ENCODE measurements at places on chromosomes 11 and 22. TPM values are rescaled to one million over a fixed set of nuclear protein-coding genes. Genes with fewer than 3 reads are reported as not detected.
A peak's percentile ranks its signal among the peaks of the same experiment; 100 is the strongest.

- DNase-seq, result no peak
These were observed 140.3 kb upstream of the MTNR1B start for GRCh38 chr11:92829121-92829520.

DNA sequence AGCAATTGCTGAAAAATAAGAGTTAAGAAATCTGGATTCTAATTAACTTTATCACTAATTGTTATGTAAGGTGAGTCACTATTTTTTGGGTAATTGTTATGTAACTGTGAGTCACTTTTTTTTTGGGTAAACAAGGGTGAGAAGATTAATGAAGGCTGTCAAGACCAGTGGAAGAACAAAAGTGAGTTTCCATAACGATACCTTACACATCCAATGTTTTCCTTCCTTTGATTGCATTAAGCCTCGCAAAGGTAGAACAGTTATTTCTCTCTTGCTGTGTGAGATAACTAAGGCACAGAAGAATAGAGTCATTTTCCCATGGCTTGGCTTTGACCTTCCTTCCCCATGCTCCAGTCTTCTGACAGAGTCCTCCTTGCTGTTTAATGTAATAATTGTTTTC lies 374.7 kb downstream of the DDX10 start:
- no peak for DNase-seq

GRCh38 chr11:3341298-3341697 lies 37.6 kb downstream of the ZNF195 start:
- DNase-seq, result peak; percentile 41

- no peak for DNase-seq
These were observed 596.7 kb downstream of the JRKL start for GRCh38 chr11:96986516-96986915.

GRCh38 chr22:45645150-45645525 lies 26.5 kb upstream of the ATXN10 start:
- no peak for DNase-seq

DNA sequence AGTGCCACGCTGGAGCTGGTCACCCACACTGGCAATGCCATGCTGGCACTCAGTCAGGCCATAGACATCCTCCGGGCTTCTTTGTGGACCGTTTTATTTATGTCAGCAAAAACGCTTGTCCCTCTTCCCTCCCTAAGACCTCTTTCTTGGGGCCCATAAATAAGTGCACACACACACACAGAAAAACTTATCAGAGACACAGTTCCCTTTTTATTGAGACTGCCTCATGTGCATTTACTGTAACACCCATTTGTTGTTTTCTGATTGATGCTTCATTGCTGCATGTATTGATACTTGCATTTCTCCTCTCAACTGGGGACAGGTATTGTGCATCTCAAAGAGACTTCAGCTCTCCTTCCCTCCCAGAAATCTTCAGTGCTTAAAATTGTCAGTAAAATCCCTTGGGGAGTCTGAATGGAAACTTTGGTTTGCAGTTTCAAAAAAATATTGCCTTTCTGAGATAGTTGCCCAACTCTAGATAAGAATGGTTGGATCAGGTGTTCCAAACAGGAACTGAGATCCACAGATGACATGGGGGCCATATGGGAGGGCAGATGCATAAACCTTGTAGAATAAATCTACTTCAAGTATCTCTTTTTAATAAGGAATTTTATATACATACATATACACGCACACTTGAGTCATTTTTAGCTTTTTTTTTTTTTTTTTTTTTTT lies 50.9 kb downstream of the PPP2R1B start:
- no peak for DNase-seq

- DNase-seq, result peak; percentile 27
These were observed 10.1 kb upstream of the DCPS start for GRCh38 chr11:126293726-126294125.

DNA sequence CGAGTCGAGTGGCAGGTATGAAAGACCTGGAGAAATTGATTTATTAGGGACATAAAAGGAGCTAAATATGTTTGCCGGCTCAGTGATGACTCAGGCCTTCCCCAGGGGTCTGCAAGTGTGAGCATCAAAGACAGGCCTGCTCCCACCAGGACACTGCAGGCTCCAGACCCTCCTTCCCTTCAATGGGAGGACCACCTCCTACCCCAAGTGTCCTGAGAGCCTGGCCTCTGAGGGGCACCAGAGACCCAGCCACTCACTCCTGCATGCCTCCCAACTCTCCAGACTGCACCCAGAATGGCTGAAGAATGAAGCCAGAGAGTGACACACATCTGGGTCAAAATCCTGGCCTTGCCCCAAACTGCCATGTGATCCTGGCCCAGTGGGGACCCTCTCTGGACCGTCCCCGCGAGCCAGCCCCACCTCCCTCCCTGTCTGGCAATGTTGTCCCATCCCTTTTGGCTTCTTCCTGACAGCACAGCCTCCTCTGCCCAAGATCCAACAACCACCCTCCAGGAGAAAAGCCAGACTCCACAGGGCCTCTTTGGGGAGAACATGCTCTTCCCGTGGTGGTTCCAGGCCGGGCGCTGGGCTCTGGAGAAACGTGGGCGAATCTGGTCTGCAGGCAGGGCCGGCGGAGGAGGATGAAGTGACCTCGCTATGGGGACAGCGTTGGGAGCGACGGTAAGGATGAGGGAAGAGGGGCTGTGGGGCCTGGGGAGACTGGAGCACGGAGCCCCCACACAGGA lies 36.2 kb downstream of the CYTH4 start:
- DNase-seq, result no peak

GRCh38 chr11:9017773-9018172 lies 14.0 kb upstream of the NRIP3 start:
- peak; percentile 92 for DNase-seq

GRCh38 chr11:125542709-125543108 lies 26.6 kb upstream of the EI24 start:
- no peak for DNase-seq

DNA sequence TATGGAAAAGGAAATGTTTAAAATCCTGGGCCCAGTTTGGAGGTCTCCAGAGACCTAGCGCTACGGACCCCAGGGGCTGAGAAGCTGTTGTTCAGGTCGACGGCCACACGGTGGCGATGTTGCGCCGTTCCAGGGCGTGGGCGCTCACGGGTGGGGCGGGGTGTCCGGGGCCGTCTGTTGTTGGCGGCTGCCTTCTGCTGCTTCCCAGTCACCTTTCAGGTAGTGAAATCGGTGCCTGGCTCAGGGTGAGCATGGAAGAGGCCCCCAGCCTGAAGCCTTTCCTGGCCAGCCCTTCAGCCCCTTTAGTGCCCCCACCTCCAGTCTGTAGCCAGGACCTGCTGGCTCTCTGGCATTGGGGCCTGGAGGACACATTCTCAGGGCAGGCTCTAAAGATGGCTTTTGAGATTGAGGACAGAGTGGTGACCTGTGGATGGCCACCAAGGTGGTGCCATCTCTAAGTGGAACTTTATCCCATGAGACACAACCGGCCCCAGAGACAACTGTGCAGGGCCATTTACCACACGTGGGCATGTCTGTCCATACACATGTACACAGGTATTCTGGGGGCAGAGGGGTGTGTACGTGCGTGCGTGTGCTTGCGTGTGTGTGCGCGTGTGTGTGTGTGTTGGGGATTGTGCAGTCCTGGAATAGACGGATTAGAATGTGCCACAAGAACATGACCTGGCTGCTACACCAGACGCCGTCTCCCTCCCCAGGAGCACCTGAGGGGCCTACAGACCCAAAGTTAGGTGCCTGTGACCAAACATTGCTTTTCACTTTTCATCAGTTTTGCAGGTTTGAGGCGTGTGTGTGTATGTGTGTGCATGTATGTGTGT lies 53.8 kb downstream of the ST14 start:
- DNase-seq, result peak; percentile 52

DNA sequence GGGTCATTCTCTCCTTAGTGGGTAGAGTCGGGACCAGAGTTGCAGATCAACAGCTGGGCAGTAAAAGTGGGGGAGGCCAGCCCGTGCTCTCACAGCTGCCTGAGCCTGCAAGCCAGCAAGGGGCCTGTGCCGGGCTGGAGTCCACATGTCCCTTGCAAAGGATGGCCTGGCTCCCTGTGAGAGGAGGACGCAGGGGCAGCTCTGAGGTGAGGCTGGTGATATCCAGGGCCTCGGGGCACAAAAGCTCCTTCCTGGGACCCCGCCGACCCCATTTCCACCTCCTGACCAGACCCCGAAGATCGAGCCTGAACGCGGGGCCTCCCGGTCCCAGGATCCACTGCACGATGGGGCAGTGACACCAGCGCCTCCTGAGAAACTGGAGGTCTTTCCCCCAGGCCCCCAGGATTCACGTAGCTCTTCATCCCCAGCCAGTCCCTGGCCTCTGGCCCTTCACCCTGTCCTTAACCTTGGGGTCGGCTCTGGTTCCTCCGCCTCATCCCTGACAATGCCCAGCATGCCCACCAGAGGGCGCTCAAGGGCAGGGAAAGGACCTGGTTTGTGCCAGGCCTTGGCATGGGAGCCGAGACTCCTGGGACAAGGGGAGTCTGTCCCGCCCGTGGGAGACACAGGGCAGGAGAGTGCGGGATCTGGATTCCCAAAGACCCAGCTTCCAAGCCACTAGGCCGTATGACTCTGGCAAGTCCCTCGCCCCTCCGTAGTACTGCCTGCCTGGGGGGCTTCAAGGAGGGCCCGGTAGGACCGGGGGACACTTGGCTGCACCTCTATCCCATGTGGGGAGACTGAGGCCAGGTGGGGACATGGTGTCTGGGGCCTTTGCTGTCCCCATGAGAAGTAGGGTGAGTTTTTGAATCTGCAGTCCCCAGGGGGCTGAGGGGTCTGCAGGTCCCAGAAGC lies 17.8 kb upstream of the WNT7B start:
- DNase-seq, result peak; percentile 93

DNA sequence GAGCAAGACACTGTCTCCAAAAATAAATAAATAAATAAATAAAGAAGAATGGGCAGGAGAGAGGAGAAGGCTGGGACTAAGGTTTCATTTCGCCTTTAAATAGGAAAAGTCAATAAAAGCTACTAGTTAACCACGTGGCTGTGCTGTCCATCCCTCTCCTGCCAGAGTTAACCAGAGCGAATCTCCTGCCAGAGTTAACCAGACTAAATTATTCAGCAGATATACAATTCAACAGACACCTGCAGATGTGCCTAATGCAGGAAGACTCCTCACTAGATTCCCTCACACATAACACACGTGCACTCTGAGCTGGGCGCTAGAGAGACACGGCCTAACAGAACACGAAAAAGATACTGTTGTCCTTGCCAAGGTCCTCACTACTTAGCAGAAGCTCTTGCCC lies 156.1 kb downstream of the IGLL1 start:
- no peak for DNase-seq

DNA sequence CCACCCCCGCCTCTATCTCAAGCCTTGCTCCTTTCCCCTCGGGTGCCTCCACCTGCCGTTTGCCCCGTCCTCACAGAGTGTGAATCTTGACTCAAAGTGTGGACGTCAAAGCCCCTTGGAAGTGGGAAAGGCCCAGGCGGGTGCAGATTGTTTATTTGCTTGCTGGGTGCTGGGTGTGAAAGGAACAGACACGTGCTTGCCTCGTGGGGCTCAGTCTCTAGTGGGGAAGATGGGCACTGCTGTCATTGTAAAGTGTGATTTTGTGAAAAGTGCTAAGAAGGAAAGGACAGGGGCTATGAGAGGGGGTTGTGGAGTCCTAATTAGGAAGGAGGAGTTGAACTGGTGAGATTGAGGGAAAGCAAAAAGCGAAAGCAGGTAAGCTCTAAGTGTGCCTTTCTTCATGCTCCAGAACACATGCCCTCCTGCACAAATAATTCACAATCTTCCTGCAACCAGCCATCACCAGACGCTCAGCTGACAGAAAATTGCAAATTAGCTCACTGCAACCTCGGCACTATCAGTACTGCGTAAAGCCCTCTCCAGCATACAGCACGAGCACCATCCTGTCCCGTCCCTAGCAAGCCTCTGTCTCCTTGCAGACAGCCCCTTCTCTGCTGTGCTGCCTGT lies 9.7 kb upstream of the GCAT start:
- peak; percentile 24 for DNase-seq

DNA sequence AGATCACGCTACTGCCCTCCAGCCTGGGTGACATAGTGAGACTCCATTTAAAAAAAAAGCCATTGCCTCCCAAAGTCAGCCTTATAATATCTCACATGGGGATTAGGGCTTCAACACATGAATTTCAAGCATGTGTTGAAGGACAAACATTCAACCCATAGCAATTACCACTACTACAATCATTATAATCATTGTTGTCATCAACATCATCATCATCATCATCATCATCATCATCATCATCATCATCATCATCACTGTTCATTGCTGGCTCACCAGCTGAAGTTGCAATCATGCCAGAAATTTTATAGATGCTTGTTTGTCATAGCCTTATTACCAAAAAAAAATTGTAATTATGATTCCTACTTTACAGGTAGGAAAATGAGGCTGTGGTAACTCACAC lies 762.9 kb downstream of the METTL15 start:
- no peak for DNase-seq

- no peak for DNase-seq
These were observed 21.5 kb upstream of the MSANTD4 start for GRCh38 chr11:106043540-106043939.

GRCh38 chr11:14027525-14027924 lies 65.0 kb downstream of the SPON1 start:
- no peak for DNase-seq

ADM gene
- total RNA-seq, result 57.9 TPM

SERPIND1 gene
- total RNA-seq, result 0.76 TPM

CCDC90B gene
- 27.7 TPM for total RNA-seq

HOATZ gene
- not detected for total RNA-seq

RFPL2 gene
- total RNA-seq, result not detected
